GM19239 (cell line): ENCODE measurements at places on chromosomes 3 and 15.

DNA sequence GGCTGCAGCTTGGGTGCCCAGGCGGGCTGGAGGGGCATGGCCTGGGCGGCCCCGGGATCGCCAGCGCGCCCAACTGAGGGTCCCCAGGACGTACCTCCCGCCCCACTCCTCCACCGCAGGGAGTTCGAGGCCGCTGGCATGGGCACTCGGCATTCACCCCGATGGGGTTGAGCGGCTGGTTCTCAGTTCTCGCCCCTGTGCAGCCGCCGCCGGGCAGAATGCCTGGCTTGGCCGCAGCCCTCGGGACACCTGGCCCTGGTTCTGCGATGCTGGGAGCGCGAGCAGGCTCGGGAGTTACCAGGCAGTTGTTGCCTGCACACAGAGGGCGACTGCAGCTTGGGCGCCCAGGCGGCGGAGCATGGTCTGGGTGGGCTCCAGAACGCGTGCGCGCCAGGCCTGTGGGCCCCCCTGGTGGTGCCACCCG lies 121.4 kb downstream of the LMLN start:
- DNase-seq, result no peak

GRCh38 chr3:99761415-99762165 lies 56.1 kb upstream of the CMSS1 start:
- no peak for DNase-seq

- DNase-seq, result no peak
These were observed 454.9 kb downstream of the IL5RA start for GRCh38 chr3:2655229-2655701.

- DNase-seq, result no peak
These were observed 84.9 kb downstream of the LRIG1 start for GRCh38 chr3:66415867-66416428.

DNA sequence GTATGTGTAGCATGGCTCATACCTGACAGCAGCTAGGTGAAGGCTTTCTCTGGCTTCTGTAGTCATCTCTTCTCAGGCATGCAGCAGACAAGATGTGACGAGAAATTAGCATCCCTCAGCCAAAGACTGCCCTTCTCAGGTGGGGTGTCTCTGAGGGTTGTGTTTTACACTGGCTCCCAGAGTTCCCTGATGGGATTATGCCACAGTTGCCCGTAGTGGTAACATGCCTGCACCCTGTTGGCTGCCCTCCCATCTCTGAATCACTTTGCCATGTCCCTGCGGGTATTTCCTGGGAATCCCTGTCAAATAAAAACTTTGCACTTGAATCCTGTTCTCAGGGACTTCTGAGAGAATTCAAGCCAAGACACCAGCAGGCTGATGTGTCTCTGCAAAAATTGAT lies 70.5 kb downstream of the LRTM1 start:
- DNase-seq, result no peak

GRCh38 chr3:64502284-64502683 lies 185.5 kb downstream of the ADAMTS9 start:
- no peak for DNase-seq

DNA sequence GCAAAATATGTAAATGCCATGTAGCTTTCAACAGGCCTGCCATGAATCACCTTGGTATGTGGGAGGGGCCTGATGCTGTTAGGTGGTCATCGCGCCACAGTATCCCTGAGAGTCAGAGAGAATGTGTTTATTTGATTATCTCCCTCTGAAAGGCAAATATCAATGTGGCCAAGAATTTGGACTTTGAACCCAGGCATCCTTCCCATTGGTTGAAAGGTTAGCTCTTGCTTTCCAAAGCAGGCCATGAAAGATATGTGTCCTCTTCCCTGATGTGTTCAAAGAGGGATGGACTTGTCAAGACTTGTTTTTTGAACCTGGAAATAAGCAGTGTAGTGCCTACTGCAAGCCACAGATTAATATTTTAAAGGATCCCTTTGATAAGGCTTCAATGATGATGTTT lies 36.7 kb downstream of the SRP14 start:
- no peak for DNase-seq

GRCh38 chr3:195542316-195542697 lies 818 bp downstream of the PPP1R2 start:
- no peak for DNase-seq

GRCh38 chr15:59349680-59350420 lies 22.8 kb downstream of the MYO1E start:
- no peak for DNase-seq

- no peak for DNase-seq
These were observed 130.6 kb upstream of the STT3B start for GRCh38 chr3:31402117-31402516.
